ENCODE measurements at places on chromosomes 7 and 10.

DNA sequence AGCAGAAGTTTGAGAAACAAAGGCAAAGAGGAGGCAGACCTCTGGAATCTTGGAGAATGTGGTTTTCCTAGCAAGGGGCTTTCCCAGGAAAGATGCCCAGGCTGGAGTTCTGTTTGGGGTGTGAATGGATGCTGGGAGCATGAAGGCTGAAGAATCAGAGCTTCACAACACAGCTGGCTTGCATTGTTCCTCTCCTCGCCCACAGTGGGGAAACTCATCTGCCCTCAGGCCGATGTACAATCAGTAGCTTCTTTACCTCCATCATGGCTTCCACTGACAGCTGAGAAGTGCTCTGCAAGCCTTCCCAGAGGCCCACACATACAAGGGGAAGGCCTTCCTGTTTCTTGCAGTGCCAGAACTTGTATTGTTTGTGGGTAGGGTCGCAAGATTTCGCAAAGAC is 90.8 kb upstream of the HECTD2 start:
- DNase-seq, result no peak

- no peak for DNase-seq
These were observed 616.6 kb downstream of the XPNPEP1 start for GRCh38 chr10:109306698-109307097.

DNA sequence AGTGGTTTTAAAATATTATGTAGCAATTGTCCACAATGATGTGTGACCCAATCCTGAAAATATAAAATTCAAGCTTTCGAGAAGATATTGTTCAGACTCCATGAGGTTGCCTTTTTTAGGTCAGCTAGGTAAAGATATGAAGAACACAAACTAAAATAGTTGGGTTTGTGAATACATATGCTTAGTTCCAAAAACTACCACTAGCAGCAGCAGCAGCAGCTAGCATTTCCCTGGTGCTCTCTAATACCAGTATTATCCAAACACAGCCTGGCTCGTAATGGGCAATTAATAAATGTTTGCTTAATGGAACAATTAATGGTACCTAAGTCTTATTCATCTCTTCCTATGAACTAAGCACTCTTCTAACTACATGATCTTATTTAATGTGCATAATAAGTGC is 362.5 kb downstream of the MALRD1 start:
- DNase-seq, result no peak

DNA sequence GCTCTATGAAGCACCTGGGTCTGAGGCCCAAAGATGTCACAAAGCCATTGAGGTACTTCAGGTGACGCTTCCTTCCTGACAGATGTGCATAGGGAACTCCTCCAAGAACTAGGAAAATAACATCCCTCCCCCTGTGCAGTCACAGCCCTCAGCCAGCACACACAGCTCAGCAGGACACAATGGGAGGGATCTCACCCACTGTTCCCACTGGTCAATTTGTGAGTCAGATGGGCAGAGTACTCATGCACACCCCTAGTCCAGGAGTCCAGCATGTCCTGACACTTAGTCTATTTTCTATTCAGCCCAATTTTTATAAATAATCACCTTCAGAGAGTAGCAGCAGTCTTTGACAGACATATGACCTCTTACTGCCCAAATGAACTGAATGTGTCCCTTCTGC is 60.7 kb upstream of the PFKP start:
- no peak for DNase-seq

DNA sequence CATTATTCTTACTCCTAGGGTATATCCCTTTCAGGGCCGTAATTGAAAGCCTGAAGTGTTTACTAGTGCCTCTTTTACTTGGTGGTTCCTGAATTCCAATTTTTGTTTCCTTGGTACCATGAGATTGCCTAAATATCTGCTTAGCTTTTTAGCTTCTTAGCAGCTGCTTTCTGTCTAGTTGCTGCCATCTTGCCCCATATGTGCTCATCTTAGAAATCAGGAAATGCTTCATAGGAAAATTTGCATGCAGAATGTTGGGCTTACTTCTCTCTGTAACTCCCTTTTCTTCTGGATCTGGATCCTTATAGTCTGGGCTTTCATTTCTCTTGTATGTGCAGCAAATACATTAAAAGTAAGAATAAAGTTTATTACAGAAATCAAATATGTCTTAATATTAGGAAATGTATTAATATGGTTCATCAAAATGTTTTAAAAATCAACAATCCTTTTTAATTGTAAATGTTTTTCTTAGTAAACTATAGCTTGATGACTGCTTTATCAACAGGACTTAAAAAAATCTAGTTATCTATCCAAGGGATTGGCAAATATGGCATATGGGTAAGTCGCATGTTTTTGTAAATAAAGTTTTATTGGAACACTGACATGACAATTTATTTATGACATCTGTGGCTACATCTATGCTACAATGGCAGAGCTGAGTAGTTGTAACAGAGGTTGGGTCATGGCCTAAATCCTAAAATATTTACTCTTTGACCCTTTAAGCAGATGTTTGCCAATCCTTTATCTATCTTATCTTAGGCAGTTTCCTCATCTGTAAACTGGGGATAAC is 73.5 kb upstream of the CDK6 start:
- DNase-seq, result no peak

DNA sequence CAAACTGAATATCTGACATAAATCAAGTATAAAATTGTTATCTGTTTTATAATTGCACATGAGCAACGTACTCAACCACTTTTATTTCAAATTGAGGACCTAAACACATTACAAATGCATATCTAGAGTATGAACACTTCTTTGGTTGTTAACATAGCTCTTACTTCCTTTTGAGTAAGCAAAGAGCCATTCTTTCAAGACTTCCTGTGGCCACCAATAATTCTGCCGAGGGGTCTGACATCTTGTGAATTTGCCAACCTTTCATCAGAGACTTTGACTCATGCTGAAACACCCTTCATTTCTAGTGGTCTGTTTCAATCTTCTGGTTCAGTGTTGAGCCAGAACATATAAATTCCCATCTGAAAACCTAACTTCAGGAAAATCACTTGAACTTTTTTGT is 59.4 kb downstream of the CDK14 start:
- no peak for DNase-seq

DNA sequence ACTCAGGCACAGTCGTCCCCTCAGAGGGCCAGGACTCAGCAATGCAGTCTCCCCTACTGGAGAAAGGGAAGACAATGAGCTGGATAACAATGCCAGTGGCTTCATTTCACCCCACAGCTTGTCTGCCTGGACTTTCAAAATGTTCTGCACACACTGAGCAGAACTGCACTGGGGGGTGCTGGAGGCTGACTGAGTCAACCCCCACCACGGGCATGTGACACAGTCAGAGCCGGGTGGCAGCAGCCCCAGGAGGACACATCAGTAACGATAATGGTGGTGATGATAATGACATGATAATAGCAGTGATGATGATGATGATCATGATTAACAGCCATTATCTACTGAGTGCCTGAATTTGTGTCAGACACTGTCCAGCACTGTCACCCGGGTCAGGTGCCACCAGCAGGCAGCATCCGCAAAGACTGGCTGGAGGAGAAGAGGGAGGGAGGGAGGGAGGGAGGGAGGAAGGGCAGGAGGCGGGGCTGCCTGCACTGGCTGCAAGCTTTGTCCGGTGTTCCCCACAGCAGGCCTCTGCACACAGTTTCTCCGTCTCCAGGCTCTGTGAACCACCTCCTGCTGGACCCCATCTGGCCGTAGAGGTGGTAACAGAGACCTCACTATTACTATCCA is 67.4 kb downstream of the PLXNA4 start:
- no peak for DNase-seq

GRCh38 chr10:51786684-51787035 is 87.3 kb upstream of the CSTF2T start:
- DNase-seq, result no peak

DNA sequence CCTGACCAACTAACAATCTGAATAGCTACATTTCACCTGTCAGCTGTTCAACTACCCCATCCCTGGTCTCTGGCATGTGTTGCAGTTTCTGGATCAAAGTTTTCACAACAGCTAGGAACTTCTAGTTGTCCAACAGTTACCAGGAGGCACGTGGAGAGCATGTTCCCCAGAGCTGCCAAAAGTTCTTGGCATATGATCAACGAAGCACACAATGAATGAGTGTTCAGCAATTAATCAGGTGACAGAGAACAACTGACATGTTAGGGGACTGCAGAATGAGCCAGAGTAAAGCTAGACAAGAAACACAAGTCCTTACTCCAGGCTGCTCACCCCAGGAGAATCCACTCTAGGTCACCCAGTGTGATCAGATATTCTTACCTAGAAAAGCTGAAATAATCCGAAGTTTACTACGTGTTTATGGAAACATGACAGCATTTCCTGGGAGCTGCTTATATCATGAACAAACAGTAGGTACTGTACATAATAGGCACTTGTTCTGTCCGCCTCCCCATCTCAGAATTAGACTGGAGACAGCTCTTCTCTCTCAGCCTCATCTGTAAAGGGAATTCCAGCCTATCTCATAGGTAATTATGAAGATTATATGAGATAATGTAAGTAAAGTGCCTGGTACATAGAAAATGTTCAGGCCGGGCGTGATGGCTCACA is 50.6 kb downstream of the ZNF438 start:
- no peak for DNase-seq

Measured in stimulated activated CD4-positive, alpha-beta T cell treated with anti-CD3 and anti-CD28 coated beads, Interleukin-1b, Interleukin-23, amount 100 ng/mL, for 48 hours (primary cell).